ENCODE measurements at places on chromosomes 16 and 17.

- DNase-seq: peak; percentile 54
Measured at GRCh38 chr17:34420254-34420766, 57.3 kb upstream of the CCL1 start.

DNA sequence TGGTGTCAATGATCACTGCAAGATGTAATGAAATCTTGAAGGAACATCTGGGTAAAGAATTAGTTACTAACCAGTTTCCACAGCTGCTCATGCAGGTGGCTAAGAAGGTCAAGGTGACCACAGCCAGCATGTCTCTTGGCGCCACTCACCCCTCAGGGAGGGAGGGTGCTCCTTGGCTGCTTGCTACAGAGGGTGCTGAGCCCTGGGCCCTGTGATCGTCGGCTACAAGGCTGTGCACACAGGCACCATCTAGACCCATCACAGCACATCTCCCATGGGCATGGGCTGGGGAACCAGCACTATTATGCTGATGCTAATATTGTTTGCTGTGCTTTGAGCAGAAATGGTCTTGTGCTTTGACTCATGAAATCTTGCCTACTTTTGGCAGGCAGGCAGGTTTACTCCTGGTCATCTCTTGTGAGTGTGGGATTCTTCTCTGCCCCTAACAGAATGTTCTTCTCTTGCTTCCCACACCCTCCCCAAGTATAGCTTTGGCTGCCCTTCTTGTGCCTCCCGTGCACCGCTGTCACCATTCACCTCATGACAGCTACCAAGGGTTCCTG, 36.4 kb downstream of the TXNDC11 start:
- DNase-seq: no peak

GRCh38 chr16:11689031-11689840, 21.0 kb downstream of the SNN start:
- no peak for DNase-seq

GRCh38 chr16:77946823-77947222, 75.5 kb upstream of the CLEC3A start:
- DNase-seq: no peak

DNA sequence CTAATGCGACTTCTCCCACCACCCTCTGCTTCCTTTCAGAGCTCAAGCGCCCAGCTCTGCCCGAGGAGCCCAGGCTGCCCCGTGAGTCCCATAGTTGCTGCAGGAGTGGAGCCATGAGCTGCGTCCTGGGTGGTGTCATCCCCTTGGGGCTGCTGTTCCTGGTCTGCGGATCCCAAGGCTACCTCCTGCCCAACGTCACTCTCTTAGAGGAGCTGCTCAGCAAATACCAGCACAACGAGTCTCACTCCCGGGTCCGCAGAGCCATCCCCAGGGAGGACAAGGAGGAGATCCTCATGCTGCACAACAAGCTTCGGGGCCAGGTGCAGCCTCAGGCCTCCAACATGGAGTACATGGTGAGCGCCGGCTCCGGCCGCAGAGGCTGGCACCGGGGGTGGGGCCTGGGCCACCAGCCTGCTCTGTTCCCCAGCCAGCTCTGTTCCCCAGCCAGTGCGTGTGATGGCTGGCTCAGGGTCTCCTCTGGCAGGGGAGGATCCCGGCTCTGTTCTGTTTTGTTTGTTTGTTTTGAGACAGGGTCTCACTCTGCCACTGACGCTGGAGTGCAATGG, 18.7 kb downstream of the CRISPLD2 start:
- no peak for DNase-seq

GRCh38 chr16:55698331-55698730, 42.5 kb downstream of the SLC6A2 start:
- no peak for DNase-seq

DNA sequence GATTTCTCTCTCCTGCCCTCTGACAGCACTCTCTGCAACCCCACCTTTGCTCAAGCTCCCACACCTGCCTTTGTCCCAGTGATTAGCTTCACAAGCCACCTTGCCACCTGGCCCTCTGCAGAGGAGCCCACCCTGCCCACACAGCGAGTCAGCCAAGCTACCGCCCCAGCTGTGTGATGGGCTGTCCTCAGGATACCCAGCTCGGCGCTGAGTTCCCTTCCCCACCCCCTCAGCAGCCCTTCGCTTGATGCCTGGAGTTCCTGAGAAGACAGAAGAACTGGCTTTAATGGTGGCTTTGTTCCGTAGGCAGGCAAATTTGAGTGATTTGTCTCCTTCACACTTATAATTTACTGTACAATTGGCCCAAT, 266.4 kb downstream of the CBLN1 start:
- DNase-seq: no peak

DNA sequence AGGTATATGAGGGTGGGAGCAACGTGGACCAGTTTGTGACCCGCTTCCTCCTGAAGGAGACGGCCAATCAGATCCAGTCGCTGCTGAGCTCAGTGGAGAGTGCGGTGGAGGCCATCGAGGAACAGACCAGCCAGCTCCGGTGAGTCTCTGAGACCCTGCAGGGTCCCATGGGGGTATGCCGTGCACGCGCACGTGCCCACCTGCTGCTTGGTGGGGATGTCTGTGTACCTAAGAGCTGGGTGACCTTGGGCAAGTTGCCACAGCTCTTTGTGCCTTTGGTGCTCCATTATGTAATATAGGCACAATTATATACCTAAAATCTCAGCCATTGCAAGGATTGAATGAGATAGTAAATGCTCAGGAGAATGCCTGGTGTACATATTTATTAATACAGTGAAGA, 22.4 kb downstream of the NECAB2 start:
- no peak for DNase-seq

GRCh38 chr17:12328204-12328603, 307.5 kb downstream of the MAP2K4 start:
- DNase-seq: no peak

- no peak for DNase-seq
Measured at GRCh38 chr17:29559640-29560039, 7.2 kb downstream of the ABHD15 start.

- DNase-seq: no peak
Measured at GRCh38 chr17:78924481-78925151, 571 bp downstream of the TIMP2 start.

GRCh38 chr17:38741921-38742410, 6.2 kb downstream of the PCGF2 start:
- no peak for DNase-seq

DNA sequence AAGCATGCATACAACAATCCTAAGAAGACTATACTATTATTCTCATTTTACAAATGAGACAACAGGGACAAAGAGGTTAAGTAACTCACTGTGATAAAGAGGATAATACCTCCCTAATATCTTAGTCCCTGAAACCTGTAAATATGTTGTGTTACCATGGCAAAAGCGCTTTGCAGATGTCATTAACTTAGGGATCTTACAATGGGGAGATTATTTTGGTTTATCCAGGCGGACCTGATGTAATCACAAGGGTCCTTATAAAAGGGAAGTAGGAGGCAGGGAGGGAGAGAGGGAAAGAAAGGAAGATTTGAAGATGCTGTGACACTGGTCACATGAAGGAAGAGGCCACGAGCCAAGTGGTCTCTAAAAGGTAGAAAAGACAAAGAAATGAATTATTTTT, 164.7 kb downstream of the CNTNAP4 start:
- no peak for DNase-seq

DNA sequence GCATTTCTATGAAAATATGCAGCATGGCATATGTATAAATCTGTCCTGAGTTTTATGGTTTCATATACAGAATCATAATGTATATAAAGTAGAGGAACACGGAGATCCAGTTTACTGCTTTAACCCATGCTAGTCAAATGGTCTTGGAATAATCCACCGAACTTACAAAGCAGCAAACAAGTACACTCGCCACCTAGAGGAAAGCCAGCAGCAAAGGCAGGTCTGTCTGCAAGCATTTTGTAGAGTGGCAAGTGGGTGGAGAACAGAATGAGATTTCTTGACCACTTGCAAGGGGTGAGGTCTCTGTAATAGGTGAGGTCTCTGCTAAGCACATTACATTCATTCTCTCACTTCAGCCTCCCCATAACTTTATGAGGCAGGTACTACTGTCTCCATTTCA, 308.3 kb downstream of the CA10 start:
- DNase-seq: no peak

- DNase-seq: peak; percentile 7
Measured at GRCh38 chr17:45896803-45897693, 2.7 kb downstream of the MAPT start.

All from stimulated activated CD4-positive, alpha-beta T cell treated with anti-CD3 and anti-CD28 coated beads, Interleukin-4, amount 100 ng/mL, for 1 hour (primary cell).